ENCODE measurements at places on chromosomes 5 and 9.

DNA sequence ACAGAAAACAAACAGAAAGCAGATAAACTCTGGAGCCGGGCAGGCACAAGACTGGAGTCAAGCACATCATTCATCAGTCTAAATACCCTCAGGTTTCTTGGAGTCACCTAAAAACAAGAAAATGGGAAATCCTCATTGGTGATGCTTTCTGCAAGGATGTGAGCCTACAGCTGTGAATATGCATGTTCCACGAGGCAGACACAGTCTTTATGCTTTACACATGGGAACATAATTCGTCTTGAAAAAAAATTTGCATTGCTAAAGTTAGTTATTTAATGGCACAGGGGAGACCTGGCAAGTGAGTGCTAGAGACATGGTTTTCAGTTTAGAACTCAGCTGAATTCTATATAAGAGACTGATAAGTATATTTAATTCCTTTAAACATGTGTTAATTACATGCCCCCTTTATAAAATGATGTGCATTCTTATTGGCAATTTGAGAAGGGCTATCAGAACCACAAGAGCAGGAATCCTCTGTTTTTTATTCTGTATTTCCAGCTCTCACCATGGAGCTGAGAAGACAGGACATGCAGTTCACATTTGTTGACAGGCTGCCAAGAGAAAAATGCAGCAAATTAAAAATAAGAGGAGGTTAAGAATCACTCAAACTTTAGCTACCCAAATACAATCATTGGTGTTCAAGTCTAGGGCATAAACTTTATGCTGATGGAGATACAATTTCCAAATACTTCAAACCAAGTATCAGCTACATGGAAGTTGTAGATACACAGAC lies 438.0 kb upstream of the MPDZ start:
- no peak for DNase-seq

DNA sequence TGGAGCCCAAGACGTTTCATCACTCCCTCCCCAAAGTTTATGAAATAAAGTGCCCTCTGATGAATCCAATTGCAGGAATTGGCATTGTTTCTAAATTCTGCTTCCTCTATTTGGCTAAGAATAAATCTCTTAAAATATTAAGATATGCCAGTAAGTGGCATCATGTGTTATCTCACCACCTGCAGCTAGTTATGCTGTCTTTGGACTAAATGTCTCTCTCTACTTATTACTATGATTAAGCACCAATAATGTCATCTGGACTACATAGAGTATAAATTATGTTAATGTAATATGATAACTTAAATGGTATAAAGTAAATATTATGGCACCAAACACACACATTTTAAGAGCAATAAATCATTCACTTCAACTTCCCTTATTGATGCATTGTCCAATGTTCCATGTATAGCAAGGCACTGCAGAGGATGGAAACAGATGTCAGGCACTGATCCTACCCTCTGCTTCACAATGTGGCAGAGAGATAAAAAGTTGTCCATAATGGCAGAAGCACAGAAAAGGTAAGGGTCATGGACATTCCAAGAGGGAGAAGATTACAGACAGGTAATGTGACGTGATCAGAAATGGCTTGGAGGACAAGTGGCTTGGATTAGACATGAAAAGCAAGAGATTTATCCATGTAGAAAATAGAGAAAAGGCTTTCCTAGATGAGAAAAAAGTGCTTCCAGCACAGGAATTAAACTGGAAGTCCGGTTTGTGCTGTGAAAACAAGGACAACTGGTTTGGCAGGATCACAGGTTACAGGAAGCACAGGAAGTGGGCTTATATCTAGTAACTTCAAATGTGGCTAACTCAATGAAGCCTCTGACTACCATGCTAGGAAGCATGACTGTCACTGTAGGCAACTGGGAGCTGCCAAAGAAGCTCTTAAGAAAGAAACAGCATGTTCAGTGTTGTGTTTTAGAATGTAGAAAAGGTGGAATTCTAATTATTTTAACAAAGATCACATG lies 26.7 kb downstream of the MARCHF11 start:
- no peak for DNase-seq

DNA sequence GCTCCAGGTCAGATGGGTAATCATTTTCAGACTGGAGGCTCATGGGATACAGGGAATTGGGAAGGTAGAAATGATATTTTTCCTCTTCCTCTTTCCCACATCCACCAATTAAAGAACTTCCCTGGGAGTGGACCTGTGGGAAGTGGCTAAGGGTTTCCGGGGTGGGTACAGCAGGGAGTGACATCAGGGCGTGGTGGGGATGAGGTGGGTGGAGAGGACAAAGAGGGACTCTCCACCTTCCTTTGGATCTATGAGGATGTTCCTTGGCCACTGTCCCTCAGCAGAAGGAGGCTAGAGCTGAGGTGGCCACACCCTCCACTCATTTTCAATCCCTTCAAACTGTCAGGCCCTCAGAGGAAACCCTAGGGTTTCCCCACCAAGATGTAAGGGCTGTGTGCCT lies 54.7 kb downstream of the IRF1 start:
- DNase-seq: no peak

DNA sequence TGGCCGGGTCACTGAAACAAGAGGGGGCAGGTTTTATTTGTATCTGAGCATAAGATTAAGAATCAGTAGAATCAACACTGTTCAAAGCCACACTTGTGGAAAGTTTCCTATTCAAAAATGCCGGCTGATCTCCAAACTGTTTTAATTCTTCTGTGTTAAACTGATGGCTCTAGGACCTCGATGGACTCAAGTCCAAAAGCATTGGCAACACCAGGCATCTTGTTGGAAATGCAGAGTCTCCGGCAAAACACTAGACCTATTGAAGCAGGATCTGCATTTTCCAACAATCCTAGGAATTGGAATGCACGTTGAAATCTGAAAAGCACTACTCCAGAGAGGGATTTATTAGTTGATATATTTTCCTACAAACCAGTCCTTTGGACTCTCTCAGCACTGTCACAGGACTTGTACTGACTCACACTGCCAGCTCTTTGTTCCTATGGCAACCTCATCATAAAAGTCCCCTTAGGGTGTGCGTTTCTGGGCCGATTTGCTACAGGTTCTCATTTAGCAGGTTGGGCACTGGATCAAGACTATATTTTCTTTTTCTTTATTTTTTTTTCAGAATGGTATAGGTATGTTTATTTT lies 48.1 kb upstream of the PCA3 start:
- DNase-seq: no peak

GRCh38 chr9:119802621-119803020 lies 433.4 kb upstream of the BRINP1 start:
- DNase-seq: no peak
